Cardiac muscle cell (in vitro differentiated cells and primary cell): ENCODE measurements at places on chromosomes 6 and 20. TPM values are rescaled to one million over a fixed set of nuclear protein-coding genes. Genes with fewer than 3 reads are reported as not detected.

SLC17A2 gene
- not detected in 2 replicates for total RNA-seq

C6orf58 gene
- total RNA-seq: not detected in 2 replicates

MCHR2 gene
- not detected in 2 replicates for total RNA-seq

COX4I2 gene
- total RNA-seq: not detected in 2 replicates

ULBP3 gene
- 11.1 and 12.8 TPM in 2 replicates for total RNA-seq
